ENCODE measurements at places on chromosomes 12 and 14.

- H3K4me3 ChIP-seq, result no peak overlapping the region
- H3K27me3 ChIP-seq, result no peaks in the 10 kb centered on the region
- H3K36me3 ChIP-seq, result no peaks in the 10 kb centered on the region
- no peaks in the 10 kb centered on the region for H3K4me1 ChIP-seq
- H3K27ac ChIP-seq, result no peak overlapping the region
Measured at GRCh38 chr12:81170072-81170471, 92.2 kb downstream of the ACSS3 start.

DNA sequence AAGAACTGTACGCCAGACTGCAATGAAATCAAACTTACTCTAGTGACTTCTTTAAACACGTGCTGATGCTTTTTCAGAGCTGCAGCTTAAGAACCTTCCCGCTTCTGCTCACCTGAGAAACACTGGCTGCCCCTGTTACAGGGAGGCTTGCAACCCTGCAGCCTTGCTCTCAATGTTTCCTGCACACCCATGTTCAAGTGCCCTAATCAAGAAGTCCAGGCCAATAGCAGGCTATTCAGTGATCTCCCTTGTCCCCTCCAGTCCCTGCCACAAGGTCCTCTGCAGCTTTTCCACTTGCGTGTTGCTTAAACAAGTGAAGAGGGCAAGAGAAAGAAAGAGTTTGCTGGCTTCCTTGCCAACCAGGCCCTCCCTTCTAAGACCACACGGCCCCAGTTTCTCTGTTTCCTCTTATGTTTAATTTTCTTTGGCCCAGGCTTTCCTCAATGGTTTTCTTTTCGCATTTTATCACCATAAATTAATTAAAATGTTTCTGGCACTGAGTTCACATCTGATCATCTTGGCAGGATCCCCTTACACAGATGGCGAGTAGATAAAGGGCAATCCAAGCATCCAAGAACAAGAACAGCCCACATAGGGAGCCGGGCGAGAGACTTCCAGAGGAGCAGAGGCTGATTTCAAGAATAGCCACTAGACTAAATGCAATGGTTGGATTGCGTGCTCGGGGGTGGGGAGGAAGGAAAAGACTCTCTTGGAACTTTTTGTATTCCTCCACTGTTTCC, 82.3 kb upstream of the CDKN3 start:
- H3K4me1 ChIP-seq, result no peaks in the 10 kb centered on the region
- peaks cover 2% of the 10 kb centered on the region for H3K27me3 ChIP-seq
- no peak for DNase-seq
- no peak overlapping the region for H3K4me3 ChIP-seq

DNA sequence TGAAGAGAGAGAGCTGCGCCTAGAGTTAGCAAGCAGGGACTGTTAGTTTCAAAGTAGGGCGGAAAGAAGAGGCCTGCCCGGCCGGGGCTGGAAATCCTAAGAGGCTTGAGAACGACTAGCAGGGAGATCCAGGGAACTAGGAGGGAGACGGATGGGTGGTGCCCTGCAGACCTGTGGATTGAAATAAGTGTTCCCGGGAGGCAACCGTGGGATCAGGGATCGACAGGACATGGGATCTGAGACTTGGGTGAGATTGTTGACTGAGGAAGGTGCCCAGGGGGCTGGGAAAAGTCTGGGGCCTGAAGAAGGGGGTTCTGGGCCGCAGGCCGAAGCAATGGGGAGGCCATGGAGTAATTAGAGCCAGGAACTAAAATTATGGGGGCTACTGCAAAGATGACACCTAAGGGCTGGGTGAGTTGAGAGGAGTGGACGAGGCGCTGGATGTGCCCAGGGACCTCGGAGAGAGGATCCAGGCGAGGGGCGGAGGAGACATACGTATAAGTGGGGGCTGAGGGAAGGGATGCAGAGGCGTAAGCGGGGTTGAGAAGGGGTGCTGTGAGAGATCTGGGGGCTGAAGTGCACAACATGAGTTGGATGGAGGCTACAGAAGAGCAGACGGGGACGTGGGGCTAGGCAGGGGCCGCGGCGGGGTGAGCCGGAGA, 635 bp downstream of the LTA4H start:
- H3K4me3 ChIP-seq, result peak overlapping the region; percentile 99
- H3K27ac ChIP-seq, result peak overlapping the region; percentile 75
- H3K4me1 ChIP-seq, result peaks cover 30% of the 10 kb centered on the region
- no peaks in the 10 kb centered on the region for H3K36me3 ChIP-seq
- DNase-seq, result no peak
- H3K27me3 ChIP-seq, result no peaks in the 10 kb centered on the region

DNA sequence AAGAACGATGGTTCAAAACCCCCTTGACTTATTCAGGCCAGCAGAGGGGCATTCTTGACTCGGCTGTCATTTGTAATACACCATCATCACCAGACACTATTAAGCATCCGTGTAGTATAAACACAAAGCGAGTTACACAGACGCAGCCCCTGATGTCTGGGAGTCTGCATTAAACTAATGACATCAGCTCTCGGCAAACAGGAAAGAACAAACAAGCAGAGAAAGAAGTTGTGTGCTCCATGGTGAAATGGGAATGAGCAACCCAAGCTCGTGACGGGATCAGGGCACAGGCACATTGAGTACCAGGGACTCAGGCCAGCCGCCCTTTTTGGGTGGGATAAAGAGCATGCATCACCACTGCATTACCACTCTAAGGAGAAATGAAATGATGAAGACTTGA, 460.1 kb downstream of the MED13L start:
- H3K36me3 ChIP-seq, result no peaks in the 10 kb centered on the region
- H3K27me3 ChIP-seq, result no peaks in the 10 kb centered on the region
- no peaks in the 10 kb centered on the region for H3K4me1 ChIP-seq
- H3K4me3 ChIP-seq, result no peak overlapping the region
- no peak overlapping the region for H3K27ac ChIP-seq
- no peak for DNase-seq

DNA sequence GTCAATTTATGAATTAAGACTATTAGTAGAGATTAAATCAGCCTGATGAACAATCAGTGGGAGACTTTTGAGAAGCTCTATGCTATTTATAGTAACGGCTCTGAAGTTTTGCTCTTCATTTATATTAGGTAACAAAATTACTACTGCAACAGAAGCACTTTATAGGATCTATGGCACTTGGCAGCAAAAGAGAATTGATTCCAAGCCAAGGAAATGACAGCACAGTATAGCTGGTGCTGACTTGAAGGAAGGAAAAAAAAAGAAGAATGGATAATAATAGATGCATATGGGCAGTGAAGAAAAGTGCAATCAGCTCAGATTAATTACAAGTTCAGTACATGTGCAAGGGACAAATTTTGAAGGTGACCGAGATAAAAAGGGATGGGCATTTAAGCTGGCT, 228.2 kb upstream of the PPFIA2 start:
- no peak for DNase-seq
- no peaks in the 10 kb centered on the region for H3K27me3 ChIP-seq
- no peak overlapping the region for H3K4me3 ChIP-seq
- H3K36me3 ChIP-seq, result no peaks in the 10 kb centered on the region
- no peak overlapping the region for H3K27ac ChIP-seq

GRCh38 chr12:19095756-19096480, 33.6 kb upstream of the PLEKHA5 start:
- no peak overlapping the region for H3K4me3 ChIP-seq
- no peaks in the 10 kb centered on the region for H3K4me1 ChIP-seq
- H3K27ac ChIP-seq, result no peak overlapping the region

Data from CD4-positive, CD25-positive, alpha-beta regulatory T cell (primary cell).